ENCODE measurements at places on chromosomes 7 and 10.

DNA sequence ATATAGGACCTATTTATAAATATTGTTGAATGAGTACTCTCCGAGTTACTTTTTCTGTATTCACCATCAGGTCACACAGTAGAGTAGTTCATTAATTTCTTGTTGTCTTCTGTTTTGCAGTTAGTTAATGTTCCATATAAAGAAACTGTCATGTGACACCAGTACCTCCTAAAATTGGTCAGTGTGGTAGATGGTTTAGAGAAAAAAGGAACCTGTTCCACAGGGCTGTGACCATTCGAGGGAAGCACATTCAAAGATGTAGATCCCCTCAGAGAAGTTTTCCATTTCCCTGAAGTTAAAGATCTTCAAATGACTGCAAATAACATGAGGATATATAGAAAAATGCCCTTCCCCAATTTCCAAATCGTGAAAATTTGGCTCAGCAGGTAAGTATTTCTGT lies 45.7 kb downstream of the PRPF18 start:
- no peak for DNase-seq

DNA sequence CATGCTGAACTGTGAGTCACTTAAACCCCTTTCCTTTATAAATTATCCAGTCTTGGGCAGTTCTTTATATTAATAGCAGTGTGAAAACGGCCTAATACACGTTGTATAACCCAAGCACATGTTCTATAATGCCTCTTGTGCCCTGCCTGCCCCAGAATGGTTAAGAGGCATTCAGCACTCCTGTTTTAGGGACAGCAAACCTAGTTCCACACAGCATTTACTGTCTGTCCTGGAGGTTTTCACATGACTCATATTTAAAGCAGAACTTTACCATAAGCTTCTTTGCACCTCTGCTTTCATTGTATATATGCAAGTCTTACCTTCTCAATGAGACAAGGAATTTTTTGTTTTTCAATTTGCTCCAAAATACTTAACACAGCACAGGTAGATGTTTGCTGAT lies 144.8 kb downstream of the ICA1 start:
- no peak for DNase-seq

GRCh38 chr7:38753347-38753746 lies 122.2 kb upstream of the AMPH start:
- DNase-seq, result no peak

- DNase-seq, result no peak
Measured at GRCh38 chr7:157715938-157716280, 379.1 kb downstream of the DNAJB6 start.

- DNase-seq, result no peak
Measured at GRCh38 chr7:55128693-55129394, 110.0 kb downstream of the EGFR start.

DNA sequence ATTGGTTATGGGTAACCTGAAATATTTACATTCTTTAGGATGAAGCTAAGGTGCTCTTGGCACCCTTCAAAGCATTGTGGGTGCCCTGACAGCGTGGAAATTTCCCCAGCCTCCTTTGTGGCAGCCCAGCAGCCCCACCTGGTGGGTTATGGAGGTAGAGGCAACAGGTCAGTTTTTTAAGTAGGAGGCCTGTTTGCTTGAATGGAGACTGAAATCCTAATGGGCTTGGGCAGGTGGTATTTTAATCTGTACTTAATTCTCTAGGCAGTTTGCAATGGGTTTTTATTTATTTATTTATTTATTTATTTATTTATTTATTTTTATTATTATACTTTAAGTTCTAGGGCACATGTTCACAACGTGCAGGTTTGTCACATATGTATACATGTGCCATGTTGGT lies 139.4 kb downstream of the EPC1 start:
- DNase-seq, result peak; percentile 35

- no peak for DNase-seq
Measured at GRCh38 chr7:136144182-136144581, 167.0 kb upstream of the MTPN start.

- DNase-seq, result no peak
Measured at GRCh38 chr10:60394446-60394845, 4.8 kb upstream of the ANK3 start.

- no peak for DNase-seq
Measured at GRCh38 chr7:157900011-157900410, 563.2 kb downstream of the DNAJB6 start.

GRCh38 chr7:80719261-80719660 lies 80.8 kb downstream of the CD36 start:
- no peak for DNase-seq

- no peak for DNase-seq
Measured at GRCh38 chr7:137160236-137160635, 183.3 kb downstream of the PTN start.

DNA sequence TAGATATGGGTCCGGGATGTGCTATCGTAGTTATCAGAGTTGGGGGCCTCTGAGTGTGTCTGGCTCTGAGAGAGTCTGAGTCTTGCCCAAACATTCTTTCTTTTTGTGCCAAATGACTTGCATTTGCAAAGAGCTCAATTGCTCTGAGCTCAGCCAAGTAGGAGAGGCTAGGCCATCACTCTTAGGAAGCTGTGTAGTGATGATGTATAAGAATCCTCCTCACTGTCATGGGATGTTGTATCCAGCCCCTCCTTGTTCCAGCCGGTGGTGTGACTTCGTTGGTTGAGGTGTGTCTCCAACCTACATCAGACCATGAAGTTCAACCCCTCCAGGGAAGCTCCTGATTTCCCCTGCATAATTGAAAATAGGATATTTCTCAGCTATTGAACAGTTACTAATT lies 97.5 kb upstream of the NPS start:
- DNase-seq, result no peak

DNA sequence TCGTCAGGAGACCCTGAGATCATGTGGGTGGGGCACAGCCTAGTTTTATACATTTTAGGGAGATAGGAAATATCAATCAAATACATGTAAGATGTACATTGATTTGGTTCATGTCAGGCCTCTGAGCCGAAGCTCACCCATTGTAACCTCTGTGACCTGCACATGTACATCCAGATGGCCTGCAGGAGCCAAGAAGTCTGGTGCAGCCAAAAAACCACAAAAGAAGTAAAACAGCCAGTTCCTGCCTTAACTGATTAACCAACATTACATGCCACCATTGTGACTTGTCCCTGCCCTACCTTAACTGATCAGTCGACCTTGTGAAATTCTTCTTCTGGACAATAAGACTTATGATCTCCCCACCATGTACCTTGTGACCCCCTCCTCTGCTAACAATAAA lies 16.0 kb upstream of the LRRC61 start:
- no peak for DNase-seq

- DNase-seq, result no peak
Measured at GRCh38 chr7:82810558-82811259, 352.0 kb downstream of the PCLO start.

GRCh38 chr7:66958538-66959350 lies 36.6 kb downstream of the SBDS start:
- DNase-seq, result no peak

DNA sequence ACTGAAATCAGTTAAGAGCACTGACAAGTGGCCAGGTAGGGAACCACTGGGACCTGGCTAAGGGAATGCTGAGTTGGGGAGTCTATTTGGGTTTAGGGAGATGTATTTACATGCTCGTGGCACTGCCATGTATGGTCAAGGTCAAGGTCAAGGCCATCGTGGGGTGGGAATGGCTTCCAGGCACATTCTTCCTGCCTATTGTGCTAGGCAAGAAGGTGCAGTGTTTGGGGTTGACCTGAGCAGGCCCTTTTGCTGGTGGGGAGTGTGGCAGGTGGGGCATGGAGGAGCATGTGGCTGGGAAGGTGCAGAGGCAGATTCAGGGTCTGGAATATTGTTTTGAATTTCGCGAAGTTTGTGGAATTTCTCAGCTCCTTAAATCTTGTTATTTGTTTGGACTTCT lies 17.8 kb downstream of the FAM241B start:
- DNase-seq, result no peak

DNA sequence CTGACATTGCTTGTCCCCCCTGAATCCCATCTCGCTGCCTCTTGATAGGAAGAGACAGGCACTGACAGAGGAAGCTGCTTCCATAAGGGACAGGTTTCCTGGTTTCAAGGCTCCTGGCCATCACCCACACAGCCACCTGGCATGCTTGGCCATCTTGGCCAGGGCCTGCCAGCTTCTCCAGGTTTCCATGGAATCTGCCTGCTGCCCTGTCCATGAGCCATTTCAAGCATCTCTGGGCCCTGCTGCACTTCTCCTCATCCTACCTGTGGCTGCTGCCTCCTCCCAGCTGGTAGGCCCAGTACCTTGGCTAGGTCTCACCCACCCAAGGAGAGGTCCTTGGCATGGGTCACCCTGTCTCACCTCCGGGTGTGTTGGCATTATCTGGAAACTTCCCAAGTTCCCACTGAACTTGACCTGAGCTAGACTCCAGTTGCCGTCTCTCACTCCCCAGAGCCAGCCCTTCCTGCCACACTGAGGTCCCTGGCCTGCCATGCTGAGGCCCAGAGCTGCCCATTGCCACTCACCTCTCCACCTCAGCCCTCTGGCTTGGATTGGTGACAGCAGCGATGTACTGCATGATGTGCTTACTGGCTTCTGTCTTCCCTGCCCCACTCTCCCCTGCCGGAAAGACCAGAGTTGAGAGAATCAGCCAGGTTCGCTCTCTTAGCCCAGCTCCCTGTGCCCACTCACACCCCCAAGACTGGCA lies 2.6 kb downstream of the MYO1G start:
- no peak for DNase-seq

- peak; percentile 46 for DNase-seq
Measured at GRCh38 chr10:69413221-69413865, 3.4 kb downstream of the TACR2 start.

DNA sequence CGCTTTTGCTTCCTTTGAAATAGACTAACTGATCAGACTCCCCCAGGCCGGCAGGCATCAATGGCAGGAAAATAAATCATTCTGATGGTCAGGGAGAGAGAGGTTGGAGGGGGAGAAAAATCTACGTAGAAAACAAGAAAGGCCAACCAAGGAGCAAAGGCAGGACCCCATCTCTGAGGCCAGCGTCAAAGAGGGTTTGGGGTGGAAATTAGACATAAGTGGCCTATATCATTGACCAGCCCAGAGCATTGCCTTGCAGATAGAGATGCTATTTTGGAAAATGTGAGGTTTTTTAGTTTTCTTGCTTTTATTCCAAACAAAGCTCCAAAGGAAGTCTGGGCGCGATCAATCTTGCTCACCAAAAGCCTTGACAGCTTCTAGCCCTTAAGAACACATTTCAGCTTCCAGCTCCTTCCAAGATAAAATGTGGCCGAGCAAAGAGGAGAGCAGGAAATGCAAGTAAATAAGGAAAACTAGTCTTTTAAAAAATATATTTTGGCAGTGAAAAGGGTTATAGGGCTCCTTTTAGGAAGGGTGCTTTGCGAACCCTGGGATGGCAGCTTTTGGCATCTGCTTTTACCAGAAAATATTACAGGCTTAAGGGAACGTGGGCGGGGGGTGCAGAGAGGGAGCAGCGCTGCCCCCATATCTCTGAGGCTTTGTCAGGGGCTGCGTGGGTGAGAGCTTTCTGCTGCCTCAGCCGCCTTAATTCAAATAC lies 2.0 kb upstream of the HOXA2 start:
- no peak for DNase-seq

DNA sequence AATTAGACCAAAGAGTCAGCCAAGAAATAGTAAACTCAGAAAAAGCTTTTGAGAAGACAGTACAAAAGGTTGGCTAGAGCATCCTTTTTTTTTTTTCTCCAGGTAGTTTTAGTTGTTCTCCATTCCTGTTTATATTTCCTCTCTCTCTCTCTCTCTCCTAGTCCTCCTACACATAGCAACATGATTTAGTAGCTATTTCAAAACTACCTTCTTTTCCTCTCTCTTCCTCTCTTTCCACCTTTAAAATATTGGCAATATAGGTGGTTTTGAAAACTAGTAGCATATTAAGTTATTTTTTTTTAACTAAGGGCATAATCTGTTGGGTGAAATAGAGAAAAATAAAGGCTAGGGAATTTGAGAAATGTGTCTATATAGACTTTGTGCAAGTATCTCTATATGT lies 5.0 kb downstream of the SKIDA1 start:
- DNase-seq, result no peak

- DNase-seq, result no peak
Measured at GRCh38 chr7:51759985-51760384, 443.4 kb upstream of the COBL start.

GRCh38 chr7:65397730-65398142 lies 24.1 kb downstream of the ZNF92 start:
- DNase-seq, result no peak

DNA sequence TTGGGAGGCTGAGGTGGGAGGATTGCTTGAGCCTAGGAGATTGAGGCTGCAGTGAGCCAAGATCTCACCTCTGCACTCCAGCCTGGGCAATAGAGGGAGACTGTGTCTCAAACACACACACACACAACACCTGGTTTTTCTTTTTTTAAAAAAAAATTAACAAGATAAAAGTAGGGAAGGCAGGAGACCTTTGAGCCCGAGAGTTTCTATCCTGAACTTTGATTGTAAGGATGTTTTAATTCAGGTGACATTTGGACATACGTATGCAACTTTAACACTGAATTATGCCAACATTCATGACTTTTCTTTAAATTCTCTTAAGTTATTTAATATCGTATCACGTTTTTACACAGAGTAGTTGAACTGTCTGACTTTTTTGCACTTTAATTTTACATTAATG lies 11.7 kb upstream of the CYP2E1 start:
- no peak for DNase-seq

- no peak for DNase-seq
Measured at GRCh38 chr7:93016681-93017381, 100.9 kb downstream of the SAMD9 start.

GRCh38 chr10:93849593-93849992 lies 44.2 kb upstream of the SLC35G1 start:
- DNase-seq, result no peak

DNA sequence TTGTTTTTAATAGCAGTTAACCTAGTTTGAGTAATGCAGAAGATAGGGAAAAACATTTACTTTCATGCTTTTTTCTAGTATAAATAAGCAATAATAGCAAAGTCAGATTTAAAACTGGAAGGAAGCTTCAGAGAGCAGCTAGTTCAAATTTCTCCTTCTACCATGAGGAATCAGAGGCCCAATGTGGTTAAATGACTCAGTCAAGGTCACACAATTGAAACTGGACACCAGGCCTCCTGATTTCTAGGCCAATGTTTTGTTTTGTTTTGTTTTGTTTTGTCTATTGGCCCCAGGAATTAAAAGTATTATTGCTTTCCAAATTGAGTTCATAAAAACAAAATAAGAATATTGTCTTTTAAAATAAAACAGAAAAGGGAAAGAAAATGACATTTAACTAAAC lies 122.3 kb downstream of the TRIL start:
- DNase-seq, result no peak

DNA sequence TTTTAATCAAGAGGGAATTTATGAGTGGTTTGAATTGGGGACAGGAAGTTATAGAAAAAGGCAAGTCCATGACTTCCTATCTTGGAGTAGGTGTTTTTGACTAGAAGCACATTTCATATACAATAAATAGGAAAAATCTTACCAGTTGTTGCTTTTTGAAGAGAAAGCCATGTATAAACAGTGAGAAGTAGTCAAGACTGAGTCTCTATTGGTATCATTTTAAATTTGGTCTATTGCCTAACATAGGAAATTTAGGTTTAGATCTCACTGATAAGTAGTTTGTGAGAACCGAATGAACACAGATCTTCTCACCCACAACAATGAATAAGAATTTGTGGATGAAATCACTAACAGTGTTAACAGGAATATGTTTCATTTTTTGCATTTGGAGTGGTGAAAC lies 387.2 kb downstream of the BBS9 start:
- DNase-seq, result no peak

- no peak for DNase-seq
Measured at GRCh38 chr10:69239136-69239535, 19.0 kb downstream of the HKDC1 start.

GRCh38 chr7:31874631-31875386 lies 187.8 kb downstream of the PPP1R17 start:
- DNase-seq, result no peak
